ENCODE measurements at places on chromosomes 5 and 9.
A peak's percentile ranks its signal among the peaks of the same experiment; 100 is the strongest.

- peak; percentile 18 for DNase-seq
Observed at GRCh38 chr5:173645437-173645807, 29.0 kb upstream of the BOD1 start.

GRCh38 chr5:143170104-143170503 is 233.4 kb downstream of the NR3C1 start:
- DNase-seq = no peak

GRCh38 chr9:101220341-101220740 is 164.5 kb downstream of the BAAT start:
- DNase-seq = no peak

- no peak for DNase-seq
Observed at GRCh38 chr9:106104887-106105286, 410.5 kb downstream of the TMEM38B start.

GRCh38 chr5:116982035-116982434 is 407.4 kb upstream of the SEMA6A start:
- no peak for DNase-seq

GRCh38 chr5:97009212-97009898 is 73.5 kb downstream of the LNPEP start:
- DNase-seq = no peak

Data from HFFc6 (cell line).